Activated CD8-positive, alpha-beta memory T cell treated with anti-CD3 and anti-CD28 coated beads for 1 hour (primary cell): ENCODE measurements at places on chromosomes 4 and X.

DNA sequence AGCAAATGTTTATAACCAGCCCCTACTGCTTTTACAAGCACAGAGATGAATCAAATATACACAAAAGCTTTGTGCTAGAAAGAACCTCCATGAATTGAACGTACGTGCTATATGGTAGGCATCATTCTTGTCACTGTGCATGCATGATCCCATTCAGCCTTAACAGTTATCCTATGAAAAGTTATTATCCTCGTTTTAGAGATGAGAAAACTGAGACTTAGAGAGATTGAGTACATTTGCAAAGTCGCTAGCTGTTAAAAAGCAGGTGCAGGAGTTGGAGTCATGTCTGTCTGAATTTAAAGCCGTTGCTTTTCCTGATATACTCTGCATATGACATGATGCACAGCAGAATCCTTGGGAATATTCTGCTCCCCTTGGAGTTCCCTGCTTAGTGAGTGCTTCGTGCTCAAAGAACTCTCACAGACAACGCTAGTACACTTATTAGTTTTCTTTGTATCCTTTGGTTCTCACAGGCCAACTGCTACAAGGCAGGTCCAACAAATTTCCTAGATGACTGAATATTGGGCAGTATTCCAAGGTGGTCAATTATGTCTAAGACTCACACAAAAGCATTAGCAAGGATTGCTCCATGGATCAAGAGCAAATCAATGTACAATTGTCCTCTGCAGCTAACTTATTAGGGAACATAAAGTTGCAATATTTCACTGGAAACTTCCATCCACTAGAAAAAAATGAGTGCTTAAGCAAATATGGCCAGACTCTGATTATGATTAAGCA, 42.8 kb upstream of the TRIM2 start:
- no peak for DNase-seq

DNA sequence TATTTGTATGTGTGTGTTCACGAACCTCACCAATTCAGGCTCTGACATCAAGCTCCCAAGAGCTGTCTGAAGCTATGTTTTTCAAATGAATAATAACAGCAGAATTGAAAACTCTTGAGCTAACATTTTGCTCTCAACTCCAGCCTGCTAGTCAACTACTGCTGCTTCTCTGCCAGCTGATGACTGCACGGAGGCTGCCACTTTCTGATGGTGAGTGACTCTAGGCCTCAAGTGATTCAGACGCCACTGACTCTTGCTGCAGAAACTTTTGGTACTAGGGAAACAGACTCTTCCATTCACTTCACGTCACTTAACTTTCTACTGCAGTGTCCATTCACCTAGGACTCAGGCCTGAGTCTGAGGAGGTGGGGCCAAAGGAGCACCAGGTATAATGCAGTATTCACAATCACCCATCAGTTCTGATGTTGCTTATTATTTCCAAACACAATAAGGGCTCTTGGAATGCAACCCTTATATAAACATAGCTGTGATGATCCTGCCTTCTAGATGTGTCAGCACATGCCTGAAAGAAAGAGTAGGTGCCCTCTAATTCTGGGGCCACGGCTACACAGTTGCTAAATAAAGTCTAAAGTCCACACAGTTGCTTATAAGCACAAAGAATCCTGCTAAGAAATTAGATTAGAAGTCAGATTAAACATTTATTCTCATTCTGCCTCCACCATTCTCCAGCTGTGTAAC, 16.0 kb downstream of the PRDM8 start:
- no peak for DNase-seq

GRCh38 chr4:13783800-13784411, 156.4 kb upstream of the BOD1L1 start:
- DNase-seq, result no peak

DNA sequence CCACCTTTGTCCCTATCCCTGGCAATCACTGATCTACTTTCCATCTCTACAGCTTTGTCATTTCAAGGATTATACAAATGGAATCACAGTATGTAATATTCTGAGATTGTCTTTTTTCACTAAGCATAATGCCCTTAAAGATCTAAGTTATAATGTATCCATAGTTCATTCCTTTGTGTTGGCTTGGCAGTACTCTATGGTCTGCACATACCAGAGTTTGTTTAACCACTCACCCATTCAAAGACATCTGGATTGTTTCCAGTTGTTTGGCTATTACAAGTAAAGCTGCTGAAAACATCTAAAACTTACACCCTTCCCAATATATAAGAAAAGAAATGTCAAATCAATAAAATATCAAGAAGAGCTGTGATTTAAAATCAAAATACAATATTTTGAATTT, 26.0 kb upstream of the AWAT1 start:
- no peak for DNase-seq

GRCh38 chr4:4311193-4311592, 21.1 kb downstream of the ZBTB49 start:
- DNase-seq, result no peak

- DNase-seq, result no peak
Observed at GRCh38 chr4:26724534-26724933, 136.1 kb upstream of the STIM2 start.

GRCh38 chr4:654503-654845, 19.6 kb downstream of the ATP5ME start:
- no peak for DNase-seq

DNA sequence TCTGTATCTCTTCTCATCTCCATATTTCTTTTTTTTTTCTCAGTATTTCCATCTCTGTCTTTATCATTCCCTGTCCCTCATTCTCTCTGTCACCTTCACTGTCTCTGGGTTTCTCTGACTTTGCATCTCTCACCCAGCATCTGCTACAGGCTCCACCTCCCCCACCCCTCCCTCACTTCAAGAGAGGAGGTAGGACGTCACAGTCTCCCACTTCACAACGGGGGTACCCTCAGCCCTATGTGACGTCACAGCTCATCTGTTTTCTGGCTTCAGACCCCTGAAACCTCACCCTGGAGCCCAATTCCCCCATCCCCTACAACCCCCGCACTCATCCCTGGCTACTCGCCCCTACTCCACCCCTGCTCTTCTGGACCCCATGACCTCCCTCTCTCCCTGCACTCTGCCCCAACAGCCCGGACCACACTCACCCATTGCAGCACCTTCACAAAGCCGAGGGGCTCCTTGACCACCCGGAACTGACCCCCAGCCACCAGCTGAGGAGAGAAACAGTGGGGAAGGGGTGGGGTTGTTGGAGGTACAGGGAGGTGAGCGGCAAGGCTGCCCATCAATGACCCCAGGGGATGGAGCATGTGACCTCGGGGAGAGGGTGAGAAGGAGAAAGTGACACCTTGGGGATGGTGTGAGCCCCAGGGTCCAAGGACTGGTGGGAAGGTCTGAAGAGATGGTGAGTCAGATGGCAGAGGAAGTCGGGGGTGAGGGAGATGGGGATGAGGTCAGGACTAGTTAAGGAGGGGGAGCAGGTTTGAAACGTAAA, 1.3 kb downstream of the SYP start:
- DNase-seq, result no peak

GRCh38 chr4:186104890-186105646, 564 bp downstream of the FAM149A start:
- no peak for DNase-seq

- no peak for DNase-seq
Observed at GRCh38 chr4:57231781-57232180, 121.6 kb upstream of the IGFBP7 start.

DNA sequence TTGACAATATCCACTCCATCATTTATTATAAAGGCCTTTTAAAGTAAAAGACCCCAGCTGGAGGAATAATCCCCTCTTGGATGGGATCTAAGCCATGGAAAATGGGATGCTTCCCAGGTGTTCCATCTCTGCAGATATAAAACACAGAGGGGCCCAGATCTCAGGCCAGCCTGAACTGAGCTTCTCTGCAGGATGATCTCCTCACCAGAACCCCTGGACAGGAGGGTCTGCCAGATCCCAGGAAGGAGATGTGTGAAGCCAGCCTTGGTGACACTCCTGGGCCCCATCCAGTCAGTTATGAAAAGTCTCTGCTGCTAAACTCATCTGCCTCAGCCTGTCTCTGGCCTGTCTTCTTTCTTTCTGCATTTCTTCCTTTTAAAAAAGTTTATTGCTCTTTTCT, 56.7 kb downstream of the HTRA3 start:
- DNase-seq, result no peak

- no peak for DNase-seq
Observed at GRCh38 chr4:150722908-150723362, 141.0 kb downstream of the MAB21L2 start.

- no peak for DNase-seq
Observed at GRCh38 chrX:105552395-105552794, 269.9 kb upstream of the NRK start.

GRCh38 chr4:41609851-41610250, 71.9 kb downstream of the LIMCH1 start:
- DNase-seq, result no peak

GRCh38 chrX:15838017-15838416, 16.6 kb downstream of the AP1S2 start:
- no peak for DNase-seq

DNA sequence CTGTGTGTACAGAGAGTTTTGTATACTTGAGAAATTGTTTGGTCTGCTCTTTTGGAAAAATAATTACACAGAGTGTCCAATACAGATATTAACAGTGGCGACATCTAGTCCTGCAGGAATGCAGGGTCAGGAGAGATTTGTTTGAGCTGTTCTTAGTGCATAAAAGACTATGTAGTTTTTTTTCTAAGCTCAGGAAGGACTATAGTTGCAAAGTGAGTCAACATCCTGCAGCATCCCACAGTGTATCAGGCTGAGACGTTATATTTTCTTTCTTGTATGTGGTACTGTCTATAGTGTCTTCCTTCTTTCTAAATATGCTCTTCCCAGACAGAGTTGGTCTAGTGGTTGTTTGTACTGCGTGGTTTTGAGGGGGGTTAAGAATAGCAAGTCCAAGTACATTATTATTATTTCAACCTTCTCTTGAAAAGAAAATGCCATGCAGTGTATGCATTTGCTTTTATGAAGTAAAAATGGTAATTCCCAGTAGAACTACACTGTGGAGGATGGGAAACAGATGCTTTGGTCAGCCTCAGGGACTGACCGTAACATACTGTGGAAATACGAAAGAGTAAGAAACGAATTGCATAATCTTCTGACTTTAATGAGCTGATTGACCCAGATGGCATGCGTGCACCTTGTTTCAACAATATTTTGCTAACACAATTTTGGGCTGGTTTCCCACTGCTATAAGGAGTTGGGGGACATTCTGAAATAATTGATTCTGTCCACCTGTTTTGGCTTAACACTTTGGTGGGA, 67.4 kb downstream of the DMP1 start:
- no peak for DNase-seq

DNA sequence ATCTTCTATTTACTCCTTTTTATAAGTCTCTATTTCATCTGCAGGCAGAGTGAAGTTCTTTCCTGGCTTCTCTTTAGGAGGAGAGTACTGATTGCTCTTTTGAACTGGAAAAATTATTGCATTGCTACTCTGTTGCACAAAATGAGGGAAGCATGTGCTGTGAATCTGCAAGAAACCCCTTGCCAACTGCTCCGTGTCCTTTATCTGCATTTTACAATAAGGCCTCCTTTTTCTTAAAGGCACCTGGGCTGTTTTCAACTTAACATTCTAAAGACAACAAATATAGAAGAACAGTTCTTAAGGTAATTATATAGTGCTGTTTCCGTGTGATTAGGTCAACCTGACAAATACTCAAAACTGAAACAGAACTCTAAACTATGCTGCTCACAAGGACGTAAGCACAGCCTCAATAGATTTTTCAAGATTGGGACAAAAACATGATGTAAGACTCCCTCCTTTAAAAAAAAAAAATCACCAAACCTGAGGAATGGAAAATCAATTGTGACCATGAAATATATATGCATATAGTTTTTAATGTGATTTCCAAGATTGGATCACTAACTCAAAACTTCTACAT, 716.6 kb upstream of the INTU start:
- no peak for DNase-seq

DNA sequence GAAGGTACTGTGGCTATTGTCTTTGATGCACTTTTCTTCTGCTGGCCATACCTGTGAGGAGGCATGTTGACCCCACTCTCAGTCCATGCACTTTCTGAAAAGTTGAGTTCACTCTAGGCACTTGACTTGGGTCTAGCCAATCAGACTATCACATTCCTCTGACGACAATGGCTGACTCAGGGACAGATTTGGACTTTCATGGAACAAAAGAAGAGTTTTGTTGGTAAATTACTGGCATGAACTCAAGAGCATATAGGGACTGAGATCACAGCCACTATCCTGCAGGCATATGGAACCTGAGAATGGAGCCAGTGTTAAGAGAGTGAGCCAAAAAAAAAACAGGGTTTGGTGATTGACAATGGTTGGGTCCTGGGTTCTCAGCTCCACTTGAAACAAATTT, 24.6 kb upstream of the CXCL6 start:
- DNase-seq, result no peak

- no peak for DNase-seq
Observed at GRCh38 chr4:47784222-47784621, 53.6 kb downstream of the CORIN start.

- no peak for DNase-seq
Observed at GRCh38 chr4:11805842-11806241, 377.1 kb upstream of the HS3ST1 start.
